ENCODE measurements at places on chromosomes 16 and 17.

- DNase-seq: no peak
Measured at GRCh38 chr16:3698941-3699340, 18.4 kb downstream of the TRAP1 start.

GRCh38 chr17:57328109-57328882 lies 72.0 kb downstream of the MSI2 start:
- no peak for DNase-seq

DNA sequence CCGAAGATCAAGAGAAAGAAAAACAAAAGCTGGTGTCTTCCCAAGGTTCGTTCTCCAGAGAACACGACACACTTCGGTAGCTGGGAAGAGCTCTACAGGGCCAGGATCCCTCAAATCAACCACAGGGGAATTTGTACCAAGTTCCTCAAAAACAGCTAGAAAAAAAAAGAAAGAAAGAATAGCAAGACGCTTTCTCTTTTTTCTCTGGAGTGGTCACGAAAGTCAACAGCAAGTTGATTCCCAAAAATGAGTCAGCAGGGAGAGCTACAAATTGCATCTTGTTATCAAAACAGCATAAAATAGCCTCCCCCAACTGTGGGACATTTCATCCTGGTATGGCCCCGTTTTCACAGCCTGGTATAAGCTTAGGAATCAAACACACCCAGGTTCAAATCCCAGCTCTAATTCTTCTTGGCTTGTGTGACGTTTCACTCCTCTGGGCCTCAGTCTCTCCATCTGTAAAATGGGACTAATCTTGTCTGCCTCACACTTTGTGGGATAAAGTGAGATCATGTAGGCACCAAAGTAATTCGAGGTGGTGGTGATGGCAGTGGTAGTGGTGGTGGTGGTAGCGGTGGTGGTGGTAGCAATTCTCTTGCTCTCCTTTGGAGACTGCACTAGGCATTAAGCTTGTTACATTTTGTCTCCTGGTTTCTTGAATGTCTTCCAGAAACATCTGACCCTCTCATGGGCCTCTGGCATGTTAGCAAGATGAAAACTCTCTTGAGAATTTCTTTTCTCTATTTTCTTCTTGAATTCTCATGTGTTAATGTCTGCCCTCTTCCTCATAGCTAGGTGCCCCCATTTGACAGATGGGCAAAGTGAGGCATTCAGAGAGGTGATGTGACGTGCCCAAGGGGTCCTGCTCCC lies 988 bp upstream of the IL21R start:
- no peak for DNase-seq

DNA sequence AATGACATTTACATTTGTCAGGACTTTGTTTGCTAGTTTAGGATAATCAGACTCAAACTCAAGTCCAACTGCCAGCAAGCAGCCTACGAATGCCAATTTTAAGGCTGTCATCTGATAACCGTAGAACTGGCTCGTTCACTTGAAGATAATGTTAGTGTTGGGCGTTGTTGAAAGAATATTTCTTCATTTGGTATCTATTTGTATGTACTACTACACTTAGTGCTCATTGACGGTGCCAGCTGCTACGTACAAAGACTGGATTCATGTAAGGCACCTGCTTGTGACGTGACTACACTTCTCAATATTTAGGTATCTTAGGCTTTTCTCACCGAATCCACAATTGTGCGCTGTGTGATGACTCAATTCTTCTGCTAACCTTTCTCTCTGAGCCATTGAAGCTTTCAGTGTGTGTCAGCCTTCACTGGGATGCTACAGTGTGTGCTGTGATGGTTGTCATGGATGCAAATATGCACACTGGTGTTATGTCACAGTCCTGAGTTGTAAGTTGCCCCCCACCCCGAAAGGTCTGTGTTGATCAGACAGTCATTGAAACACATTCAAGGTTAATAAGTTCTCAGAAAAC lies 5.7 kb downstream of the ATP2C2 start:
- no peak for DNase-seq

DNA sequence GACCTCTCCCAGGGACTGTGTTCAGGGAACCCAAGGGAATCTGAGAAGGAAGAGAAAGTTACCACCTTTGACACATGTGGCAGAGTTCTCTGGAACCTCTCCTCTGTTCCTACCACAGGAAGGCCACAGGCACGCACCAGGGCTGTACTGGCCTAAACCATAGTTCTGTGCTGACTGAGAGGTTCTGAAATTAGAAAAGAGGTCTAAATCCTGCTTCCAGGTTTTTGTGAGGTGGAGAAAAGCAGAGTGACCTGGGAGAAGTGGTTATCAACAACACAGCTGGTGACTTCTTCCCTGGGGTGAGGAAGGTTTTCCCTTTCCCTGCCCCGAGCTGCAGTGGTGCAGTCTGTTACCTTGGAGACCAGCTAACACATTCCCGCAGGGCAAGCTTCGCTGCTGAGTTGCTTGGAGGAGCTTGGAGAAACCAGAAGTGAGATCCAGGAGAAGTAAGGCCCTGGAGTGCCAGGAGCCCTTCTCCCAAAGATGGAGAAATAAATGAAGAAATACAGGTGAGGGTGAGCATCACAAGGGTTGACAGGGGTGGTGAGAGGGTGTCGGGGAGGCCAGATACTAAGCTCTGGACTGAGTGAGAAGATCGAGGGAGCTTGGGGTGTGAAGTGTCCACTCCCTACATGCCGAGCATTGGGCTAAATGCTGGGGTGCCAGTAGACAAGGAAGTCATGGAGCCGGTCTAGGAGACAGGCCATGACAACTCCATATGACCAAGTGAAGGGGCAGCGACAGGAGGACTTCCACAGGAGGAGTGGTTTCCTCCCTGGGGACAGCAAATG lies at the start of gene VWA3A:
VWA3A (plus strand) TSS at position 399 of the 791 bp plus-strand sequence; CDS start at position 496, 97 bp downstream.
- DNase-seq: no peak

GRCh38 chr16:1556254-1556653 lies 22.8 kb downstream of the TMEM204 start:
- no peak for DNase-seq

GRCh38 chr16:19882186-19882585 lies 2.5 kb downstream of the GPRC5B start:
- peak; percentile 30 for DNase-seq

DNA sequence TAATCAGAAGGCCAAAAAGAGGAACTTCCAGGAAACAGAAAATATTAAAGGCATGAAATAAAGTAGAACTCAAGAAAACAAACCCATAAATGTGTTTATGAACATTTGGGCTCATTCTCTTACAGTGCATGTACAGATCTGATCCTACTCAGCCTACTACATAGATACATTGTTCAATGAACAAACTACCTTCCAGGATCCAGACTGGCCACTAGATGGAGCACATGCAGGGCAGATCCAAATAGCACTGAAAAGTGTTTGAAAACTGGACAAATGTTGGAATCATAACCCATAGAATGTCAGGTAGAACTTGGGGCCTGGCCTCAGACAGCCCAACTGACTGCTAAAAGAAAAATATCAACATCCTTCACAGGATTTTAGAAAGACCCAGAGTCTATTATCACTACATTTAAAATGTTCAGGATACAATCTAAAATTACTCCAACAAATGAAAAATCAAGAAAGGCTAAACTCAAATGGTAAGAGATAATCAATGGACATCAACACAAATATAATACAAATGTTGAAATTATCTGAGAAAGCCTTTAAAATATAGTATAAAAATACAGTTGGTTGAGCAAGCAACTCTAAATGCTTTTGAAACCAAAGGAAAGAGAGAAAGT lies 122.4 kb upstream of the NUDT7 start:
- DNase-seq: peak; percentile 32

GRCh38 chr16:21101631-21102420 lies 48.8 kb downstream of the DNAH3 start:
- DNase-seq: no peak

DNA sequence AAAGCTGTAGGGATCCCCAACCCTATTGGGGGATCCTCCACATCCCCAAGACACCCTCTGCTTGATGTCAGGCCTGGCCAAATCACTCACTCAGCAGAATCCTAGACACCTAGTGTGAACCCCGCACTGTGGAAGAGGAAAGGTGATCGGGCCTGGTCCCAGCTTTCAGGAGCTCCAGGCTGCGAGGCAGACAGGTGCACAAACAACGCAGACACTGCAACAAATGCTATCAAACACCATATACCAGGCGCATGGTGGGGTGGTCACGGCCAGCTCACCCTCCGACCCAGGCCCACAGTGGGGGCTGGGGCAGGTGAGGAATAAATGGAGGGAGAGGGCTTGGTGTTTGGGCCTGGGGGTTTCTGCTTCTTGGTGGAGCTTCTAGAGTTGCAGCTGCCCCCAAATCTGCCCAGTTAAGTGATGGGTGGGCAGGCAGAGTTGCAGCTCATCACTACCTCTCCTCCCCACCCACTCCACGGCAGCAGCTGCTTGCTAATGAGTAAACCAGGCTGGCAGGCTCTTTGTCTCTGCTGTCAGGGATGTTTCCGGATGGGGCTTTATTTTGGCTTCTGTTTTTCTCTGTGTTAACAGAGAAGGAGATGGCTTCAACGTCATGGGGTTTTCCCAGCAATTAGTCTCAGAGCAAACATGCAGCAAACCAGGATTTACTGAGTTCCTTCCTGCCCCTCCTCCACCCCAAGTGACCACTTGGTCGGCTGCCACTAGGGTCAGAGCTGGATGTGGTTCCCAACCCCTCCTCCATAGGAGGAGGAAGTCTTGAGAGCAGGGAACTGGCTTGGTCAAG lies 46.6 kb downstream of the PECAM1 start:
- DNase-seq: peak; percentile 88

DNA sequence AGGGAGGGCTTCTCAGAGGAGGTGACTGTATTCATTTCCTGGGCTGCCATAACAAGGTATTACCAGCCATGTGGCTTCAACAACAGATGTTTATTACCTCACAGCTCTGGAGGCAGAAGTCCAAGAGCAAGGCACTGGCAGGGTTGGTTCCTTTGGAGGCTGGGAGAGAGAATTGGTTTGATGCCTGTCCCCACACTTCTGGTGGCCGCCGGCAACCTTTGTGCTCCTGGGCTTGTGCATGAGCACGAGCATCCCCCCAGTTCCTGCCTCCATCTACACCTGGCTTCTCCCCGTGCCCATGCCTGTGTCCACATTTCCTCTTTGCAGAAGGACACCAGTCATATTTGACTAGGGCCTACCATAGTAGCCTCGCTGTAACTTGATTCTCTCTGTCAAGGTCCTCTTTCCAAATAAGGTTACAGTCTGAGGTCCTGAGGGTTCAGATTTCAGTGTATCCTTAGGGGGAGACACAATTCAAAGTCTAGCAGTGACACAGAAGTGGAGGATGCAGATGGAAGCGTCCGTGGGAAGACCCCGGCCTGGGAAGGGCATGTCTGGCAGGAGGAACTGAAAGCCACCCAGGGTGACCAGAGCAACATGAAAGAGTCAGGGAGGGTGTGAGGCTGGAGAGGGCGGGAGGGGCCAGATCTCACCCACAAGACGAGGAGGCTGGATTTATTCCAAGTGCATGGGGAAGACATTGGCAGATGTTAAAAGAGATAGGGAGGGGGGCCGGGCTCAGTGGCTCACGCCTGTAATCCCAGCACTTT lies 188.2 kb upstream of the HSBP1 start:
- DNase-seq: no peak

GRCh38 chr17:56471696-56472095 lies 121.8 kb upstream of the NOG start:
- DNase-seq: no peak

DNA sequence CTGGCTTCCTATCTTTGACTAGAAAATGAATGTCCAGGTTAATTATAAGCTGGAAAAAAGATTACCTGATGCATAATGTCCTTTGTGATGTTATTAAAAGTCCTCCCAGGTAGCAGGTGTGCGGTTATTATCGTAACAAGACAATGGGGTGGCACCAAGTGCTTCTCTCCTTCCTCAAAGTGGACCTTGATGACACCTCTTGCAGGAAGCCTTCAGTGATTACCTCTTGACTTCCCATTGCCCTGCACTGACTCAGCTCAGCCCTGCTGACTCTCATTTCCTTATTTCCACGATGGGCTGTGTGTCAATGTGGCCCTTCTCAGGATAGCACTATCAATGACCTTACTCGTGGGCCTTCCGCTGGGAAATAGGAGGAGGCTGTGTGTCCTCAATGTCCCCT lies 477.4 kb upstream of the CCL2 start:
- no peak for DNase-seq

- DNase-seq: no peak
Measured at GRCh38 chr16:10308305-10309193, 77.3 kb upstream of the ATF7IP2 start.

- DNase-seq: no peak
Measured at GRCh38 chr17:56510554-56511342, 82.8 kb upstream of the NOG start.

DNA sequence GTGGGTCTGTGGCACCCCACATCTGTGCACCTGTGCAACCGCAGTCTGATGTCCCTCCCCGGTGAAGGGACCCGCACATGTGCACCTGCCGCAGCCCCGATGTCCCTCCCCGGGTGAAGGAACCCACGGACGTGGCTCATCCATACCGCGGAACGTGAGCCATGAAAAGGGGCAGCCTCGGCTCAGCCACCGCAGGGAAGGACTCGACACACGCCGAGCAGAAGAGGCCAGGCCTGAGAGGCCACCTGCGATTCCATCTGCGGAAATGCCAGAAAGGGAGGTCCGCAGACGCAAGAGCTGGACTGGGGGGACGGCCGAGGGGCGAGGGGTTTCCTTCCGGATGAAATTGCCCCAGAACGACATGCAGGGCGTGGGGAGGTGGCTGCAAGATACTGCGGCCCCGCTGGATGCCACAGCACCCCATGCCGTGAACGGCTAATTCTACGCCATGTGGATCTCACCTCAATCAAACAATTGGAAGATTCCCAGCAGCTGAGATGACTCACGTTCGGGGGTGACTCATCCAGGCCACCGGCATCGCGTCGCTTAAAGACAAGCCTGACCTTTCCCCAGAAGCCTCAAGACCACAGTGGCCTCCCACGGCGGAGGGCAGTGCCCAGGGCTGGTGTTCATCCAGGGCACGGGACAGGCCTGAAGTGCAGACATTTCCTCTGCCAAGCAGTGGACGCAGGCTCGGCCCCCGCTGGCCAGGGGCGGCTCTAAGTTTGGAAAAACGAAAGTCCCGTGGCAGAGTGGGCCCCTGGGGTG lies 21.0 kb downstream of the SOX8 start:
- no peak for DNase-seq

- DNase-seq: no peak
Measured at GRCh38 chr17:13202835-13203234, 185.0 kb upstream of the ELAC2 start.

DNA sequence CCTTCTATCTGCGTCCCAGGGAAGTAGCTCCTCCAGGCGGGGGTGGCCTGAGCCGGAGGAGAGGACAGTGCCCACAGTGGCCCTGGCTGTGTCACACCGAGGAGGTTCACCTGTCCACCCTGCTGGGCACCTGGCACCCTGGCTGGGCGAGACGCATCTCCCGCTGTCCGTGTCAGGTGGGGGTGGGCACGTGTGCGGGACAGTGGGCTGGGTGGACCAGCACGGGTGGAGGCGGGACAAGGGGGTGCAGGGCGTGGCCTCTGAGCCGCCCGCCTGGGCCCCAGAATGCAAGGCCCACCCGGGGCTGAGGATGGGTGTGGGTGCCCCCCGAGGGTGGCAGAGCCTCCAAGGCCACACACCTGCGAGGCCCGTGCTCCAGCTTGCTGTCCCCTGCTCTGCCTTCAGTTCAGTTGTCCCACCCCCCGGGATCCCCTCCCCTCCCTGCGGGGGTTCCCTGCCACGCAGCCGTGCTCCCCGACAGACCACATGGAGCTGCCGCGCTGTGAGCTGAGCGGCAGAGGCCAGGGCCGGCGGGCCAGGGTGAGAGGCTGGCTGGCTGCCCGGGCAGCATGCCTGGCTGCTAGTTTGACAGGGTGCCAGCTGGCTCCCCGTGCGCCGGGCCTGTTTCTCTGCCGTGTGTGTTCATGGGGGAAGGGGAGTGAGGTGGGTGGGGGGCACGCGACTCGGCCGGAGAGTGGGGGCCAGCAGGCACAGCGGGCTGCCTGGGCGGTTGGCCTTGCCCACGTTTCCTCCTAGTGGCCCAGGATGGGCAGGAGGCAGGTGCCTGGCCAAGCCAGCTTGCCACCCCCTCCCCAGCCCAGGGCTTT lies 33.9 kb downstream of the BAHCC1 start:
- peak; percentile 86 for DNase-seq

All from NCI-H2081 (cell line).